ENCODE measurements at places on chromosomes 3 and 15.

GRCh38 chr3:4981665-4982494 is 2.6 kb downstream of the BHLHE40 start:
- no peak for DNase-seq

DNA sequence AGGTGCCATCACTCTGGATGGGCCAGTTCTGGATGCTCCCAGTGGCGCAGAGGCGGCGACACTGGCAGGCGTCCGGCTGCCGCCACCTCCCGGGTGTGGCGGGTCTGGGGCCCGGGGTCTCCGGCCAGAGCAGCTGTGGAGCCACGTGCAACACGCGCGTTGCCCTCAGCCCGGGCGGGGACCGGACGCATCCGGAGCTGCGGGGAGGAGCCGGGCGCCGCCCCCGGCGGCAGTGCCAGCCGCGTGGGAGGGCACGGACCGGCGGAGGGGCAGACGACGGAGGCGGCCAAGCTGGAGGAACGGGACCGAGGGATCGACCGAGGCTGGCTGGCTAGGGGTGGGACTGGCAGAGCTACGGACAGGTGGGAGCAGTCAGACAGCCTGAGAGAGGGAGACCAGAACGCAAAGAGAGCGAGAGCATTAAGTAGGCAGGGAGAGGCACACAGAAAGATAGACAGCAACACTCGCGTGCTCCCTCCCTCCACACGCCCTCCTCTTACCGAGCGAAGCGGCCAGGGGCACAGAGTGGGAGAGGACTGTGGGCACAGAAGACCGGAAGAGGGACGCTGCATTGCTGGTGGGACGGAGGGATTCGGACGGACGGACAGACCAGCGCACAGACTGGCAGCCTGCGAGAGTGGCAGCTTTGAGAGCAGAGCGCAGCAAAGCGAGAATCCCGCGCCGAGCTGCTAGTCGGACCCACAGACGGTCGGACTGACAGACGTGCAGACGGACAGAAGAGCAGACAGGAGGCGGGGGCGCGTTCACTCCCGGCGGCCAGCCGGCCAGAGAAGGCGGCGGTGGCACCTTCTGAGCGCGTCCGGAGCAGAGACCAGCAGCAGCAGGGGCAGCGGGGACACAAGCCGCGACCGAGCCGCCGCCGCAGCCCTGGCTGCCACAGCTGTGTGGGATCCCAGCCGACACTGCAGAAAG is at the start of gene ARPP21:
ARPP21 (plus strand) TSS at position 272 of the 933 bp plus-strand sequence. CDS start 42,227 bp downstream, outside the sequence.
- DNase-seq: no peak

DNA sequence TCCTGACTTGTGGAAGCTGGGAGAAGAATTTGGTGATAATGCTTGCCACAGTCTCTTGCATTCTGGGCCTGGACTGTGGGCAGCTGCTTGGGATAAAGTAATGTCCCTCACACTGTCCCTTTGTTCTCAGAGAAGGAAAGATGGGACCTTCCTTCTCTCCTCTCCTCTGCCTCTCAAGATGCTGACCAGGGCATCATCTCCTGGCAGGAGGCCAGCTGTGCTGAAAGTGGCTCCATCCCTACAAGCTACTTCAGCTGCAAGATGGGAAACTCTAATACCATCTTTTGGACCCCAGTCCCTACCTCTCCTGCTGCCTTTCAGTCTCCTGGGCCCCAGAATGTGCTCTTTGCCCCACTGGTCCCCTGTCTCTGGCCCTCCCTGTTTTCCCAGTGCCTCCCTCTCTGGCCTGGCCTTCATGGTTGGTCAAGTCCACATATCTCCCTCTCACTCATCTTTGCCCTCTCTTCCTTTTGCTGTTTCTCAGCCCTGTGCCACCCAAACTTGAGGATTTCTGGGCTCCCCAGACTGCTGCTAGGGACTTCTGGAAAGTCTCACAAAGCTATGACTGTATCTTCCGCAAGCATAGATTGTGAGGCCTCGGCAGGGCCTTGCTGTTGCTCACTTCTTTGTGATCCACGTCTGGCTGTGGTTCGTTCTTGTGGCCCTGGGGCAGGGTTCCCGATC is 7.1 kb upstream of the SLC6A20 start:
- DNase-seq: no peak

DNA sequence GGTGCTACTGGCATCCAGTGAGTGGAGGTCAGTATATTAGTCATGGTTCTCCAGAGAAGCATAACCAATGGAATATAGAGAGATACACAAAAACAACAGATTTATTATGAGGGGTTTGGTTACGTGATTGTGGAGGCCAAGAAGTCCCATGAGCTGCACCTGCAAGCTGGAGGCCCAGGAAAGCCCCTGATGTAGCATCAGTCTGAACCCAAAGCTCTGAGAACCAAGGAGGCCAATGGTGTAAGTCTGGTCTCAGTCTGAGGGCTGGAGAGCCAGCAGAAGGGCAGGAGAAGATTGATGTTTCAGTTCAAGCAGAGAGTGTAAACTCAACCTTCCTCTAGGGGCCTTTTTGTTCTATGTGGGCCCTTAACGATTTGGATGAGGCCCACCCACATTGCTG is 144.1 kb downstream of the KLF13 start:
- no peak for DNase-seq

GRCh38 chr15:81666839-81667238 is 292.8 kb upstream of the TMC3 start:
- no peak for DNase-seq

DNA sequence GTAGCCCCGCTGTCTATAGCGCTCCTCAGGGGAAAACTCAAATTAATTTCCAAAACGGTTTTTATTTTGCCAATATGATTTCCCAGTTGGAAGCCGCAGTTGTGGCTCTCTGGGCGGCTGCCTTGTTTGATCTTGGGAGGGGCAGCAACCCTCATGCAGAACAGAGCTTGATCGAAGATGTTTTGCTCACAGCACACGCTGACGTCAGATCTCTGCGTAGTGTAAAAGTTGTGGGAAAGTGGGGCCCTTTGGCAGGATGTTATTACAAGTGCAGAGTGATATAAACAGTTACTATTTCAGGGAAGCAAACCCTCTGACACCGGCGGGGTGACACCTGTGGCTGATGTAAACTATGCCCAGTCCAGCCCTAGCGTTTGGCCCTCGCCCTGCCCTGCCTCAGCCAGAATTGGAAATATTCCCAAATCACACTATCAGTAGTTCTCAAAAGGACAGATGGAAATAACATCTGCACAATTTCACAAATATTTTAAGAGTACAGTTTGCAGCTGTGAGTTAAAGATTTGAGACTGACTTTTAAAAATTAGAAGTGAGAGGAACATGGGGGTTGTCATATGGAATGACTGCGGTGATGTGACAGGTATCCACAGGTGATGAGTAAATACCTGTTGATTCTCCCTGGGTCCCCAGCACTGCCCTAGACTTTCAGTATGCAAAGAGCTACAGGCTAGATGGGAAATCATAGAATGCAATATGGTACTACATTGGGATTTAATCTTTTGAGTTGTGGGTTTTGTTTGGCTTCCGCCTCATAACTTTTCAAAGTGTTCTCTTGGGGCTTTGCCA is 1.7 kb downstream of the SYNM start:
- no peak for DNase-seq

Measured in activated naive CD8-positive, alpha-beta T cell treated with anti-CD3 and anti-CD28 coated beads, Interleukin-2, amount 50 U/mL, for 16 hours (primary cell).